Pancreas (tissue), 10 donors: ENCODE measurements at places on chromosomes 16 and 17. TPM values are rescaled to one million over a fixed set of nuclear protein-coding genes. Genes with fewer than 3 reads are reported as not detected.

Gene XYLT1
- 5.2 TPM for total RNA-seq

Gene SYCE1L
- total RNA-seq = 3.3 TPM

Gene CBFB
- 27.0 TPM for total RNA-seq

- no peak for DNase-seq
Measured at GRCh38 chr17:27452828-27453227, 3.4 kb upstream of the KSR1 start.

GRCh38 chr16:22674832-22675191 is 139.2 kb upstream of the HS3ST2 start:
- no peak for DNase-seq

DNA sequence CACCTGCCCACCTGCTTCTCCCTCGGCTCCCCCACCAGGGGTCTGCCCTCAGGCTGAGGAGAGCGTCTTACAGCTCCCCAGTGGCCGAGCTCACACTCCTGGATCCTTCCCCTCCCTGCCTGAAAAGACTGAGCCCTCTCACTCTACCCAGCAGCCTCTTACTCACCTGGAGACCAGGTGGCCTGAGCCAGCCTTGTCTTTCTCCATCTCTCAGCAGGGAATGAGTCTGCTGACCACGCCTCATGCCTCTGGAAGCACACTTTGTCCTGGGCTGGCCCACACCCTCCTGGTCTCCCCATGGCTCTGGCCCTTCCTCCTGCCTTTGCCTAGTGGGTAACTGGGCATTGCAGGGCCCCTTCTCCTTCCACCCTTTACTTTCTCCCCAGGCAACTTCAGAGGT is 177.2 kb downstream of the ENGASE start:
- DNase-seq = no peak

GRCh38 chr17:80832266-80832676 is 159.4 kb upstream of the CHMP6 start:
- DNase-seq = no peak

- no peak for DNase-seq
Measured at GRCh38 chr16:12148120-12148519, 171.6 kb downstream of the SNX29 start.
